ENCODE measurements at places on chromosomes 2 and 18.

- DNase-seq, result peak; percentile 42
Observed at GRCh38 chr2:205024822-205025518, 479.7 kb downstream of the PARD3B start.

DNA sequence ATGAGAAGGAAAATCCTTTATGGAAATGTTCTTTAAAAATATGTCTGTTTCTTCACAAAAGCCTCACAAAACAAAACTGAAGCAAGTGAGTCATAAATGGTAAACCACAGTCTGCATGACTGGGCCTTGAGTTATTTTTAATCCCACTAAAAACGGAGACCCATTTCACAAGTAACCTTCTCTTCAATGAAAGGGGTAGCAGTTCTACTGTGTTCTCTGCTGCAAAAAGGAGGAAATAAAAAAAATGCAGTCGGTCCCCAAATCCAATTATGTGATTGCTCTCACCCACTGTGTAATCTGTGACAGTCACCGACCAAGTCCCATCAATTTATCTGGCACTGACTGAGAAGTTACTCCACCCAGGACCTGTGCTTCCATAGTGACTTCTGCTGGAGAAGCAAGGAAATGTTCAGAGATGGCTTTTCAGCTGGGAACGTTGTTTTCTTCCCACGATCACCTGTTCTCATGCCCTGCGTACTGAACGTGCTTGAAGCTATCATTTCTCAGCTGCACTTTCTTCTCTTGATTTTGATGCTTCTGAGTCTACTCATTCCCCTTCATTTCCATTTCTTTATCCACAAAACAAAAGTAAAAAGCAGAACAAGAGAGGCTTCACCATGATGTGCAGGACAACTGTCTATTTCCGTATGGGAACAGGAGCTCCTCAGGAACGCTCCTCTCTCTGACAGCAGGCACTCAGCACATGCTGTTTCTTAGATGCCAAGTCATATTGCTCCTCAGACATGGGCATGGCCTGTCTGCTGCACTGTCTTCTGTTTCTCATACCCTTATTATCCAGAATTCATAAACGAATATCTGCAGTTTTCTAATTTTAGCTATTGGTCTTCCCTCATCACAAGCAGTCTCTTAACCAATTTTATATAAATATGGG is 80.0 kb upstream of the TMEM200C start:
- peak; percentile 23 for DNase-seq

- DNase-seq, result no peak
Observed at GRCh38 chr18:59834267-59834666, 65.5 kb upstream of the PMAIP1 start.

- no peak for DNase-seq
Observed at GRCh38 chr2:169797601-169798000, 1.1 kb upstream of the SSB start.

- peak; percentile 53 for DNase-seq
Observed at GRCh38 chr2:29113891-29114321, 1.3 kb upstream of the CLIP4 start.

GRCh38 chr2:203623661-203624060 is 82.8 kb upstream of the CD28 start:
- DNase-seq, result no peak

Measured in H54 (cell line).